H4 (cell line): ENCODE measurements at places on chromosomes 16 and 17.
A peak's percentile ranks its signal among the peaks of the same experiment; 100 is the strongest.

DNA sequence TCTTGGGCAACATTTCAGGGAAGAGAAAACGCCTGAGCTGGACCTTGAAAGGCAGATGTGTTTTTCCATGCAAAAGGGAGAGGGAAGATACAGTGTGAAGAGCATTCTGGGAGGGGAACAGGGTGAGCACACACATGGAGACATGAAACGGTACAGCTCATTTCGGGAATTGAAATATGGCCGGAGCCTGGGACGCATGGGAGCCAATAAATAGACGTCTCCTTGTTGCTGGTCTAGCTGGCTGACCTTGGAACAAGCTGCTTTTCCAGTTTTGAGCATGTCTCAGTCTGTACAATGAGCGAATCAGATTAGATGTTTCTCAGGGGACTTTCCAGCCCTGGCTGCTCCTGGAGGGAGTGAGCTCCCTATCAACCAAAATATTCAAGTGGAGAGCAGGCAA is 63.6 kb downstream of the ASIC2 start:
- DNase-seq, result no peak

GRCh38 chr17:78082988-78083387 is 45.6 kb downstream of the TMC6 start:
- DNase-seq, result no peak

GRCh38 chr16:47037746-47038458 is 64.4 kb upstream of the DNAJA2 start:
- DNase-seq, result peak; percentile 60

GRCh38 chr16:87201790-87202189 is 115.4 kb downstream of the C16orf95 start:
- no peak for DNase-seq

- DNase-seq, result peak; percentile 87
These were observed 242.1 kb upstream of the GSE1 start for GRCh38 chr16:85370881-85371651.

GRCh38 chr16:10906914-10907756 is 30.1 kb downstream of the CIITA start:
- DNase-seq, result no peak

DNA sequence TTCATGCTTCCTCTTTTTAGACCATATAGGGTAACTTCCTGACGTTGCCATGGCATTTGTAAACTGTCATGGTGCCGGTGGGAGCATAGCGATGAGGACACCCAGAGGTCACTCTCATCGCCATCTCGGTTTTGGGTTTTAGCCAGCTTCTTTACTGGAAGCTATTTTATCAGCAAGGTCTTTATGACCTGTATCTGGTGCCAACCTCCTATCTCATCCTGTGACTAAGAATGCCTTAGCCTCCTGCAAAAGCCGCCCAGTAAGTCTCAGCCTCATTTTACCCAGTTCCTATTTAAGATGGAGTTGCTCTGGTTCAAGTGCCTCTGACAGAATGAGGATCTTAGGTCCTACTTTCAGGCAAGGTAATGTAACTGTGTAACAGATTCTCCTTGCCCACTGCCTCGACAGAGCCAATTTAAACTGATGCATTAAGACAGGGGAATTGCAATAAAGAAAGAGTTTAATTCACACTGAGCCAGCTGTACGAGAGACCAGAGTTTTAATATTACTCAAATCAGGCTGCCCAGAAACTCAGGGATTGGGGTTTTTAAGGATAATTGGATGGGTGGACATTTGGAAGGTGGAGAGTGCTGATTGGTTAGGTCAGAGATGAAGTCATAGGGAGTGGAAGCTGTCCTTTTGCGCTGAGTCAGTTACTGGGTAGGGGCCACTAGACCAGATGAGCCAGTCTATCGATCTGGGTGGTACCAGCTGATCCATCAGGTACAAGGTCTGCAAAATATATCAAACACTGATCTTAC is 59.9 kb upstream of the ATF7IP2 start:
- peak; percentile 51 for DNase-seq

GRCh38 chr17:78112518-78113471 is 15.8 kb downstream of the TMC6 start:
- peak; percentile 45 for DNase-seq

DNA sequence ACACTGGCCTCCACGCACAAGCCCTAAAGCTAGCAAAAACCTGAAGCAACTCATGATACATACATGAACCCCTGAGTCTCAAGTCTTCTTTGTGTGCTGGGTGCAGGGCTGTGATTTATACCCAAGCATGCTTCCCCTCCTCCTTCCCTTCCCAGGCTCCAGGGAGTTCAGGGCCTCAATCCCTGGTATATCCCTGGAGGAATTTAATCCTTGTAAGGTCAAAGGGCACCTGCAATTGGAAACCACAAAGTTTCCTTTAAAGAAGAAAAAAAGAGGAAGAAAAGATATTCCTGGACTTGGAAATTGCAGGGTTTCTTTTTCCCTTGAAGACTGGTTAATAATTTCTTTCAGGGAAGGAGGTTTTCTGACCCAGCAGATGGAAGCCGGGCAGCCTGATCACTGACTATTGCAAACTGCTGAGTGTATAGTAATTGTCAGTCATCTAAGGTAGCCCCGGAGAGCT is 182.3 kb downstream of the AATF start:
- no peak for DNase-seq

DNA sequence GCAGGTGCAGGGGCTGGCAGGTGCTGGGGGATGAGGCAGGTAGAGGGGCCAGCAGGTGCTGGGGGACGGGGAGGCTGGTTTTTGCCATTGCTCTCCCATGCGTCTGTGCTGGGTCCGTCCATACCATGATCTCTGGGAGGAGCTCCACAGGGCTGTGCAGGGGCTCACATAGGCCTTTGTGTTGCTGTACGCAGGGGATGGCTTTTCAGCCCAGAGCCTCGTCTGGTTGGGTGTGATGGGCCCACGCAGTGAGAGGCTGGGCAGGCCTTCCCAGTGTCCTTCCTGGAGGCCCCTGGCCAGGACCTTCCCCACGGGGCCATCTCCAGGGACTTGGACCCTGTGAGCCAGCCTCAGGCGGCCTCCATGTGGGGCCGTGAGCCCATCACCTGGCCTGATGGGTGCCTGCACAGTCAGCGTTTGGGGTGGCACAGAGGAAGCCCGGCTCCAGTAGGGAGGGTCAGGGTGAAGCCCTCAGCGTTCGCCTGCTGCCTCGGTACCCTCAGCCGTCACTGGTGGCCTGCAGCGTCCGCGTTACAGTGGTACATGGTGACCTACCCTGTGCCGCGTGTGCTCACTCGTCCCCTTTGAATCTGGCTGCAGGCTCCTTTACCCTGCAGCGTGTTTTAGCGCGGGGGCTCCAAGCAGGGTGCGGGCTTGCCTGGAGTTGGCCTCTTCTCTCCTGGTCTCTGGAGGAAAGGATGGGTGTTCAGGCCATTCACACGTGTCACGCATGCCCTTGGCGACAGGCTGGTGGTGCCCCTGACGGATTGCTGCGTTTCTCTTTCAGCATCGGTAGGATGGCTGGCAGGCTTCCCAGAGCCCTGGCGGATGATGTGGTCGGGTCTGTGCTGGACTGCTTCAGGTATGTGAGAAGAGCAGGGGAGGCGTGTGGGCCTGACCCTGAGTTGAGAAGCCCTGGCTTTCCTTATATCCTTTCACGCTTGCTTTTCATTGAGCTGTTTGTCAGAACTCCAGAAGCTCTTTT is 30.6 kb downstream of the ZNF750 start:
- no peak for DNase-seq

DNA sequence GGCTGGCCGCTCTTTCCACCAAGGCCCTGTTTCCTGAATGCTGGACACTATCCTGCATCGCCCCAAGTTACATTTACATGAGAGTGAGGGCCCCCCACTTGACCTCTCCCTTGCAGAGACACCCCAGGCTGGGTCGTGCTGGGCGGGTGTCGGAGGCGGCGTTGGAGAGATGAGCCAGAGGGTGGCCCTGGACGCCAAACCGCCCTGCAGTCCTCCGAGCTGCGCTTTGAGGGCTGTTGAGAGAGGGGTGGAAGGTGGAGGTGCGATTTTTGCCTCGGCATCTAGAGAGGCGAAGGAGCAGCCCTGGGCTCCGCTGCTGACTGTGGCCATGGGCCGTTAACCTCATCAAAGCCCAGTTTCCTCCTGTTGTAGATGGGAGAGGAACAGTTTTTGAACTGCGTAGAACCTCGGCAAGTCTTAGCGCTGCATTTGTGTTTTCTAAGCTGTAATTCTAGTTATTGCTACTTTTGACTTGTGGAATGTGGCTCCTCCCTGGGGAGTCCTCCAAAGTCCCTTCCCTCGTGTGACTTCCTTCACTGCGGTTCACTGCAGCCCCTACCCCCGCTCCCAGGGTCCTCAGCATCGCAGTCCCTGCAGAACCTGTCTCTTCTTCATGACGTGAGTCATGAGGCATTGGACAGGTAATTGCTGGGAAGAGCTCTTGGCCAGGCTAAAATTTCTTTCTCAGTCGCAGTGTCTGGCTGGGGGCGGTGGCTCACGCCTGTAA is 986 bp upstream of the ELOB start:
- no peak for DNase-seq

DNA sequence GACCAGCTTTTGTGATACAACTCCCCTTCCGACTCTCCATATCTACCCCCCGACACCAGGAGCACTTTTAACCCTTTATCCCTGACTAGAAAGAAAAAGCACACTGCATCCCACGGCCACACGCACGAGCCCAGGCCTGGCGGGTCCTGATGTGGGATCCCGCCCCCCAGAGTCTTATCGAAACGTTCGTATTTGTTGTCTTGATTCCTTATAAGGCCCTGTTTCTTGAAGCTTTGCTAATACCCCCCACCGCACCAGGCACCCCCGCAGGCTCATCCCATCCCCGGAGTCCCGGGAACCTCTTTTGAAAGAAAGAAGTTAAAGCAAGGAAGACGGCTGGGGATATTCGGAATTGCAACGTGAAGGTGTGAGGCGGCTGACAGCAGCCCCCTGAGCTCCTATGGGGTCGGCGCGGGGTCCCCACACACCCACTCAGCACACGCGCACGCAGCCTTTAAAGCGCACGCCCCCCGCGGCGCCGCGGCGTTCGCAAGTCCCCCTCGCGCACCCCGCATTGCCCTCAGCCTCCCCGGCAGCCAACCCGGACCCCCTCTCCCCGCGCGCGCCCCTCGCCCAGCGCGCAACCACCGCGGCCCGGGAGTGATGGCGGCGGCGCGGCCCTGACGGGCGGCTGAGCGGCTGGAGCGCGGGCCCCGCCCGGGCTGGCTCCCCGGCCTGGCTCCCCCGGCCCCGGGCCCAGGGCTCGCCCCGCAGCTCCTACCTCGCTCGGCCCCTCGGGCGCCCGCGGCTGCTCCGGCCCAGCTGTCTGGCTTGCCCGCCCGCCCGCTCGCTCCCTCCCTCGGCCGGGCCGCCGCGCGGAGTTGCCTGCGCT is 448 bp downstream of the STAT5B start:
- no peak for DNase-seq

DNA sequence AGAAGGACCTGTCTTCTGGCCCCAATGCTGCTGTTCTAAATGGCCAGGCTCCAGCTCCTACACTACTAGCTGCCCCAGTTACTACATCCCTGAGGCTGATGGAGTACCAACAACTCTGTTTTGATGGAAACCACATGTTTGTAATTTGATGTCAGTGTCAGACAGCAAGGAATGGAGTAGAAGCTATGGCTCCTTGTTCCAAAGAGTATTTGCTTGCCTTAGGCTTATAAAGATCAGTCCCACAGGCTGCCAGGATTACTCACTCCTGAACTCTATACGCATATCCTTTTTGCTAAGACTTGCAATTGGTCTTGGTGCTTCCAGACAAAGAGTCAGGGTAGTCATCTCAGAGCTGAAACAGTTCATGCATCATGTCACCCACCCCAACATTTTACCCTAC is 139.6 kb downstream of the HS3ST3A1 start:
- no peak for DNase-seq
